ENCODE measurements at places on chromosomes 11 and 22.

DNA sequence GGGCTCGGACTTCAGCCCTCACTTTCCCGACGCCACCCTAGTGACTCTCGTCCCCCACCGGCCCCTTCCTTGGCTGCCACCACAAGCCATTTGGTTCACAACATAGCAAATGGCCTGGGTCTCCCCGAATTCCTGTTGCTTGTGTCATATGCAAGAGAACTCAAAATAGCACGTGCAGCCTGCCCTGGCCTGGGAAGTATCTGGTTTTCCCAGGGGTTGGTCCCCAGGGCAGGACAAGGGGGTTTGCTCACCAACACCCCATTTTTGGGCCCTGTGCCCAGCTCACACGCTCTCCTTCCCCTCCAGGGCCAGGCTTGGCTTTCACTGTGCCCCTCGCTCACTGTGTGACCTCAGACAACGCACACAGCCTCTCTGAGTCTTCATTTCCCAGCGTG is 12.8 kb upstream of the TPCN2 start:
- no peak for DNase-seq

DNA sequence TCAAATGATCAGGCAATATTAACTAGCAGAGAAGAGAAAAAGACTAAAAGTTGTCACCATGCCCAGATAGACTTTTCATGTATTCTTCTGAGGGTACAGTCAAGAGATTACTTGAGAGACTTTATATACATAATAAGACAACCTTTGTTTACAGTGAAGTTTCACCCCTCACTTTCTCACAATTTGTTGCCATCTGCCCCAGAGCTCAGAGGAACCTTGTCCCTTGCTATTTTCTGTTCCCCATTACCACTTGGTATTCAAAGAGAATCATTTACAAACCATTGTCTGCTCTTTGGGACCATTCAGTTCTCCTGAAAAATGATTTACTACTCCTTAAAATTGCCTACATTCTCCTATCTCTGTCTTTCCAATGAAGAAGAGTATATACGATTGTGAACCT is 544.6 kb downstream of the CNTN5 start:
- DNase-seq = no peak

DNA sequence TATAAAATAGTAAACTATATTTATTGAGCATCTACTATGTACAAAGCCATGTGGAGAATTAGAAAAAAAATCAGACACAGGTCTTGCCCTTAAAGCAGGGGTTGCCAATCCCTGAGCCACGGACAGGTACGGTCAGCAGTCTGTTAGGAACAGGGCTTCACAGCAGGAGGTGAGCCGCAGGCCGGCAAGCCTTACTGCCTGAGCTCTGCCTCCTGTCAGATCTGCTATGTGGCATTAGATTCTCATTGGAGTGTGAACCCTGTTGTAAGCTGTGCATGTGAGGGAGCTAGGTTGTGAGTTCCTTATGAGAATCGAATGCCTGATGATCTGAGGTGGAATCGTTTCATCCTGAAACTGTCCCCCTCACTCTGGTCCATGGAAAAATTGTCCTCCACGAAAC is 2.1 kb upstream of the RAG2 start:
- DNase-seq = no peak

DNA sequence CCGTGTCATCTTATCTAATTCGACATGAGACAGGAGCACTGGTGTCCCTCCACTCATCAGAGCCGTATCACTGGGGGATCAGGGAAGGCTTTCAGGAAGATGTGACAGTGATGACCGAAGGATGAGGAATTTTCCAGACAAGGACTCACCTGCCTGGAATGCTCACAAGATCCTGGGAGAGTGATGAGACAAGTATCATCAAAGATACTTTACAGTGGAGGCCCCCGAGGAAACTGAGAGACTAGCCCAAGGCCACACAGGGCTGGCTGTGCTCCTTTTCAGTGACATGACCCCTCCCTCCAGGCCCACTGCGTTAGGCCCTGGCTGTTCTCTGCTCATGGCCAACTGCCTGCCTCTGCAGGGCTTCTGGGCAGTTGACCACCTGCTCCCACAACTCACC is 13.0 kb downstream of the CLPB start:
- DNase-seq = peak; percentile 86

DNA sequence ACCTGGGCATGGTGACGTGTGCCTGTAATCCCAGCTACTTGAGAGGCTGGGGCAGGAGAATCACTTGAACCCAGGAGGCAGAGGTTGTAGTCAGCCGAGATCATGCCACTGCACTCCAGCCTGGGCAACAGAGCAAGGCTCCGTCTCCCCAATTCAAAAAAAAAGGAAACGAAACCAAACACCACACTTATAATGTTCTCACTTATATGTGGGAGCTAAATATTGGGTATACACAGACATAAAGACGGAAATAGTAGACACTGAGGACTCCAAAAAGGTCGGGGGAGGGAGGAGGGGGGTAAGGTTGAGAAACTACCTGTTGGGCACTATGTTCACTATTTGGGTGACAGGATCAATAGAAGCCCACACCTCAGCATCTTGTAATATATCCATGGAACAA is 94.3 kb downstream of the GAB2 start:
- DNase-seq = no peak

GRCh38 chr11:25613451-25613850 is 718.5 kb upstream of the ANO3 start:
- no peak for DNase-seq

DNA sequence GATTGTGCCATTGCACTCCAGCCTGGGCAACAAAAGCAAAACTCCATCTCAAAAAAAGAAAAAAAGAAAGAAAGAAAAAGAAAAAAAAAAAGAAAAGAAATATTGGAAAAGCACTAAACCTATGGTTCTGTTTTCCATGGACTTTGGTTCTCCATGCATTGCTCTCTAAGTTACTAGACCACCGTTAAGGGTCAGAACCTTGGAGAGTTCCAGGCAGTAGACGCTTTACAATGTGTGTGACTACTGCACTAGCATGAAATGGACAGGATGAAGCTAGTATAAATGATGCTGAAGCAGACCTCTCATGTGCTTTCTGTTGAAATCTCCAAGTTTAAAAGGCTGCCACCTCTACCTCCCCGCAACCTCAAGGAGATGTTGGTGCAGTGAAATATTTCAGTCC is 63.5 kb downstream of the SIK2 start:
- DNase-seq = no peak

- DNase-seq = peak; percentile 62
These were observed 2.6 kb upstream of the HPX start for GRCh38 chr11:6443269-6444003.

DNA sequence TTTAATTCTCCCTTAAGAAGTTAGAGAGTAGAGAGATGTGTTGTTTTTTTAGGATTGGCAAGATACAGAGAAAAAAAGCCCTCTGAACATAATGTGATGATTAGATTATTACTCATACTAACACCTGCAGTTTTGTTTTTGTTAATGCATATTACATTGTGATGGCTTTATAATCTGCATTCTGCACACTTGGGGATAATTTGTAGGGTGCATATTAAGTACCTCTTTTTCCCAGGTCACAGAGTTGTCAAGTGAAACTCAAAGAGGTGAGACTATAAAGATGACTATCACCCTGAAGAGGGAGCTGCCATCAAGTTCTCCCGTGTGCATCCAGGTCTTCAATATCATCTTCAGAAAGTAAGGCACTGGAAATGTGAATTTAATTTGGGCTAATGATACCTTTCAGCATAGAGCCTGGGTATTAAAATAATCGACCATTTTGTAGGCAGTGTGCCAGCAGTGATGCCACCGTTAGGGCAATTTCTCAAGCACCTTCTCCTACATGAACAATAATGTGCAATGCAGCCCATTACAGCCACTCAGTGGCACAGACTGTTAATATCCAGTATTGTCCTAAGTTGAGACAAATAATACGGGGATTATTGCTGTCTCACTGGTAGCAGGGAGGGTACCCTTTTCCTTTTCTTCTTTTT is 16.2 kb downstream of the PIWIL4 start:
- DNase-seq = no peak

- no peak for DNase-seq
These were observed 224.6 kb upstream of the PLET1 start for GRCh38 chr11:112485280-112485679.

GRCh38 chr22:30843245-30843644 is 125.3 kb downstream of the MORC2 start:
- DNase-seq = no peak

DNA sequence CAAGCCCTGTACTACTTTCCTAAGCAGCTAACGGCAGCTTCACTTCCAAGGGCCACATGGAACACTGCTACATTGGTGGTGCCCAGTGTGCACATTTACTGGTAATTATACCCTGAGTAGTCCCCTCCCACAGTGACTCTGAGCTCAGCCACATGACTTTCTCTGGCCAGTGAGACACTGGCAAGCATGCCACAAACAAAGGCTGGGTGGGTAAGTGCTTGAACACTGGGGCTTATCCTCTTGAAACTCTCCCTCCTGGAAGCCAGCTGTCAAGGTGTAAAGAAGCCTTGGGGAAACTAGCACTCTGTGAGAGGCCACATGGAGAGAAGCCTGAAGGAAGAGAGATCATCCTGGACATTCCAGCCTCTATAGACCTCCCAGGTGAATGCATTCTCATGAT is 54.4 kb upstream of the DRD2 start:
- no peak for DNase-seq

GRCh38 chr22:45612451-45612901 is 59.2 kb upstream of the ATXN10 start:
- peak; percentile 91 for DNase-seq

DNA sequence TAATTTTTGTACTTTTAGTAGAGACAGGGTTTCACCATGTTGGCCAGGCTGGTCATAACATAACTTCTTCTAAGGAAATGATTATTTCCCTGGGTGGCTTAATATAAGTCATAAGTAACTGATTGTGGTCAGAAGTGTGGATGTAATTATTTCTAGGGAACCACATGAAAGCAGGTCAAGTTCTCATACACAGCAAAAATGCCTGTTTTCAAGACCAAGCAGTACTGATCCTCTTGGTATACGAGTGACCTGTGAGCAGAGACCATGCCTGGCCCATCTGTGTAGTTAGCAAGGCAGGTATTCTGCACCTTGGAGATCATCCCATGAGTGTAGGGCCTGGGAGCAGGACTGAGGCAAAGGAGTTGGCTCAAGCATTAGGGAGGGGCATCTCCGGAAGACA is 32.5 kb upstream of the NUCB2 start:
- DNase-seq = no peak

DNA sequence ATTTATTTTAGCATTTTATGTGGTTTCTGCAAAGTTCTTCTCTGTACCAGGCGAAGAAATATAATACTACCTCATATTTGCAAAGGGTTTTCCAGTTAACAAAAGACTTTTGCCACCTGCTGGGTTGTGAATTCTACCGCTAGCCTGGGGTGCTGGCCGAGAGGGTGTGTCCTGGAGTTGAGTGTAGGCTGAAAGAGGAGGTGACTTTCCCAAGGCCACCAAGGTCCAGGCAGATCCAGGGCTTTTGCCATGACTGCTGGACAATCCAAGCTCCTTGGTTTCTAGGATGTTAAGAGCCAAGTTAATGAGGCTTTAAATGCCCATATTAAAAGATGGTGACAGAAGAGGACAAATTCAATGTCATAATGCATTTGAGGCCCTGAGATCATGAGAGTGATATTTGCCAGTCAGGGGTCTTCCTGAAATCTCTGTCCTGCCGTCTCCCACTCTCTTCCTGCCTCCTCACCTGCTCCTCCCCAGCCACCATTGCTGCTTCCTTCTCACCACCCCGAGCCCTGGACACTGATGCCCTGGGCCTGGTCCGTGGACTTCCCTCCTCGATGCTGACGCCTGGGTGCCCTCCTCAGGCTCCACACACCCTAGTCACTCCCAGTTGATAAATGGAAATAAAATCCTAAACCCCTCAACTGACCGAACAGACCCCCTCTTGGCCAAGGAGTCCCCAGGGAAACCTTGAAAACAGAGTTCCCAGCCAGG is 825.6 kb downstream of the TBC1D22A start:
- DNase-seq = no peak

DNA sequence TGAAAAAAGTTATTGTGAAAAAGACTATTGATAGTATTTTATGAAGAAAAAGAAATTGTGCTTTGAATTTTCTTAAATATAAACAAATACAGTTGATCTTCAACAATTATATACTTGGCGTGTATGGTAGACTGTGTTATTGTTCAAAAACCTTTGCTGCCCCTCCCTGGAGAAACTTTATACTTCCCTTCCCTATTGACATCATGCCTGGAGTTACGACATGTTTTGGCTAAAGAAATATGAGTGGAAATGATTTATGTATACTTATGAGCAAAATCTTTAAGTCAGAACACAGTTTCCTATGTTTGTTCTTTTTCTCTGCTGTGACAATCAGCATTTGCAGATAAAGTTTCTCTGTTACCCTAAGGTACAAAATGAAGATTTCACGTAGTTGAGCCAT is 243.8 kb downstream of the TMEM135 start:
- DNase-seq = no peak

DNA sequence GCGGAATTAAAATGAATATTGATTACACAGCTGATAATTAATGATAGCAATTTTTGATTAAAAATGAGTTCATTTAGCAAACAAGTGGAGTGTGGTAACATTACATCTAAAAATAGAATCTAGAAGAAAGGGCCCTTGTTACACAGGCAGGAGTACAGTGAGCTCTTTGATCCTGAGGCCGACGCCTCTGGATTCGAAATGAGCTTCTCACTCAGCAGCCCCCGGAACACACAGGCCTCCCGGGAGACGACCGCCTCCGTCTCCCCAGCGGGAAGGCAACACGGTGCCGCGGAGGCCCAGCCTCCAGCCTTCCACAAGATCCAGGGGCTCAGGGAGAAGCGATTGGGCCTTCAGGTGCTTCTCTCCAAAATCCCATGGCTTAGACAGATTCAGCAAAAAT is 379.1 kb downstream of the BRD1 start:
- no peak for DNase-seq

DNA sequence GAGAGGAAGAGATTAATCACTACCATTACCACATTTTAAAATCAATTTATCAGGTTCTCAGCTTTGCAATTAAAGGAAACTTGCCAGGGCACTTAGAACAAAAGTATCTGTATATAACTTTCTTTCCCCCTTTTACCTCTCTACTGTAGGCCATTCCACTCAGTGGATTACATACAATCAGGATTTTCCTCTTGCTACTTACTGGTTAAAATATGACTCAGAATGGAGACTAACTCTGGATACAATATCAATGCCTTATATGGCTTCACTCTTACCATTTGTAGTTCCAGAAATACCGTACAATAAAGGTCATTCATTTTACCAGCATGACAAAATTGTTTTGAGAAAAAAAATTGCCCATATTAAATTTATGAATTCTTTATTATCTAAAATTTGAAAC is 706.8 kb downstream of the KCNA4 start:
- DNase-seq = peak; percentile 68
